ENCODE measurements at places on chromosomes 16 and 17.

GRCh38 chr17:77332981-77333685 is 192.4 kb downstream of the SEC14L1 start:
- no peak for DNase-seq

- no peak for DNase-seq
These were observed 693 bp upstream of the HOXB4 start for GRCh38 chr17:48578616-48579470.

- DNase-seq = no peak
These were observed 23.6 kb upstream of the ABR start for GRCh38 chr17:1203111-1203966.

- no peak for DNase-seq
These were observed 10.2 kb downstream of the DNAH17 start for GRCh38 chr17:78566947-78567346.

- DNase-seq = no peak
These were observed 8.0 kb upstream of the C16orf96 start for GRCh38 chr16:4548124-4548523.

- no peak for DNase-seq
These were observed 50.3 kb downstream of the GNAO1 start for GRCh38 chr16:56241596-56241995.

All from smooth muscle cell of the brain vasculature (primary cell).